Choroid plexus epithelial cell (primary cell): ENCODE measurements at places on chromosomes 12 and 14.
A peak's percentile ranks its signal among the peaks of the same experiment; 100 is the strongest.

DNA sequence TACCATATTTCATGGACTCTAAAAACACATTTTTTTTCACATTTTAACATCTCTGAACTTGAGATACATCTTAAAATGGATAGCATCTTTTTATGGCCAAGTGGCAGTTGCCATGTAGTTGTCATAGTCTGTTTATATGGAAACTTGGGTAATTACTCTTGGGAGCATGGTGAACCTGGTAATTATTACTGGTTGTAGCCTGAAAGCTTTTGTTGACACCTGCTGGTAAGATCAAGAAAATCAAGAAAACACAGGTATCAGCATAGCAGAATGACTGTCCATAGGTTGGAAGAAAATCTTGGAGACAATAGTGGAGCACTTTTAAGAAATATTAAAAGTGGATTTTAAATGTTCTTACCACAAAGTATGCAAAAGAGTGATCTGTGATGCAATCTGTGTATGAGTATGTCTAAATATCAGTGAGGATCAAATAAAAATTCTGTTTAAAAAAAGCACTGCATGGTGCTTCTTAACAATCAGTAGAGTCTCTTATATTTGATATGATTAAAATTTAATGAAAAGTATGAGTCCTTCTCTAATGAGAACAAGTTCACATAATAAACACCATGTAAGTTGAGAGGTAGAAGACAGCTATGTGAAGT, 44.2 kb downstream of the TTC8 start:
- DNase-seq = peak; percentile 52

DNA sequence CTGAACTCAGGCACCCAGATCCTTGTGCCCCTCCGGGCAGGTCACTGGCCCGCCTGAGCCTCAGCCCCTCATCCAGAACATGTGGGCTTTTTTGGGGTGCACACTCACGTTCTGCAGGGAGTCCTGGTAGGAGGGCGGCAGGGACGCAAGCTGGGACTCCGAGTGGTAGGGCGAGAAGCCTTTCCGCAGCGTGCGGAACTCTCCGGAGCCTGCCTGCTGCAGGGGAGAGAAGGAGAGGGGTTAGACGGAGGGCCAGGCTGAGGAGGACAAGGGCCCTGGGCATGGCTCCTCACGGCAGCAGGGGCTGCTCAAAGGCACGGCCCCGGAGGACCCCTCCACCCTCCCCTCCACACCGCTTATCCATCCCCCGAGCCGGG, 40.8 kb downstream of the CCNK start:
- DNase-seq = no peak

- DNase-seq = peak; percentile 40
Measured at GRCh38 chr14:103057028-103057371, 349 bp downstream of the CDC42BPB start.

GRCh38 chr14:39055786-39056474, 47.1 kb downstream of the SEC23A start:
- no peak for DNase-seq

- no peak for DNase-seq
Measured at GRCh38 chr12:1798641-1799020, 21.7 kb upstream of the LRTM2 start.

GRCh38 chr14:36506732-36507614, 13.1 kb downstream of the NKX2-1 start:
- no peak for DNase-seq

DNA sequence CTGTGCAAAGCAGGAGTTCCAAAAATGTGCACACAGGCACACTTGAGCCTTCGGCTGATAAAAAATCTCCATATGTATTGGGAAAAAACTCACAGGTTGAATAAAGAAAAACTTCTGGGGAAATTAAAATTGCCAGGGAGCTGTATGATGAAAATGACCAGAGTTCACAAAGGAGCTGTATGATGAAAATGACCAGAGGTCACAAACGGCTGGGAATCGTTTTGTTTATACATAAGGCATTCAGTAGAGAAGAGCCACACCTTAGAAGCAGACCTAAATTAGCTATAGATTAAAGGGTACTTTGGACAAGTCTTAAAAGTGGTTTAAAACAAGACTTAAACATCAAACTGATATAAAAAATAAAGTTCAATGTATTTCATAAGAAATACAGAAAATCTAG, 251.7 kb upstream of the TMEM132C start:
- no peak for DNase-seq

- DNase-seq = peak; percentile 83
Measured at GRCh38 chr14:33511851-33512640, 438.8 kb downstream of the EGLN3 start.
